ENCODE measurements at places on chromosomes 1 and 21.
A peak's percentile ranks its signal among the peaks of the same experiment; 100 is the strongest.

GRCh38 chr21:41168391-41169257 is 664 bp downstream of the BACE2 start:
- no peak for DNase-seq

DNA sequence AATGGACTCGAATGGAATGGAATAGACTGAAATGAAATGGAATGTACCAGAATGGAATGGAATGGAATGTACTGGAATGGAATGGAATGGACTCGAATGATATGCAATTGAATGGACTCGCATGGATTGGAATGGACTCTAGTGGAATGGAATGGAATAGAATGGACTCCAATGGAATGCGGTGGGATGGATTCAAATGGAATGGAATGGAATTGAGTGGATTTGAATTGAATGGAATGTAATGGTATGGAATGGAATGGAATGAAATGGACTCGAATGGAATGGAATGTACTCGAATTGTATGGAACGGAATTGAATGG is 99.6 kb upstream of the FBXO28 start:
- DNase-seq = no peak

GRCh38 chr1:247303216-247303615 is 28.5 kb downstream of the ZNF496 start:
- no peak for DNase-seq

DNA sequence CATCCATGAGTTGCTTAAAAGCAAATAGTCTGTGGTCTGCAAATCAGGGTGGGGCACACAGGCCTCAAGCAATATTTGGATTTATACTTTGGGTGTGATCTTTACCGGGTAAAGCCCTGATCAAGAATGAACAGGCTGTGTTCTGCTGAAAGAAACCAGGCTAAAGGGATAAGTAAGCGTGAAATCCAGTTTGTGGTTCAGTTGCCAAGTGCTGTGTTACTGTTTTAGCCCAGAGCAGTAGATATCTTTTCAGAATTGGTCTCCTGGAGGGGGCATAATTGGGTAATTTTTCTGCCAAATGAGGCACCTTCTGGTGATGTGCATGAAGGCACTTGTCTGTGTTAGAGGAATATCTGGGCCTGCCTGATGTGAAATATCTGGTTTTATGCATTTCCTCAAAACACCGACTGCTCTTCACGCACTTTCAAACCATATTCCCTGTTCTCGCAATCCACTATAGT is 21.4 kb downstream of the AIM2 start:
- peak; percentile 27 for DNase-seq

GRCh38 chr1:59638231-59638711 is 176.5 kb upstream of the HOOK1 start:
- DNase-seq = no peak

DNA sequence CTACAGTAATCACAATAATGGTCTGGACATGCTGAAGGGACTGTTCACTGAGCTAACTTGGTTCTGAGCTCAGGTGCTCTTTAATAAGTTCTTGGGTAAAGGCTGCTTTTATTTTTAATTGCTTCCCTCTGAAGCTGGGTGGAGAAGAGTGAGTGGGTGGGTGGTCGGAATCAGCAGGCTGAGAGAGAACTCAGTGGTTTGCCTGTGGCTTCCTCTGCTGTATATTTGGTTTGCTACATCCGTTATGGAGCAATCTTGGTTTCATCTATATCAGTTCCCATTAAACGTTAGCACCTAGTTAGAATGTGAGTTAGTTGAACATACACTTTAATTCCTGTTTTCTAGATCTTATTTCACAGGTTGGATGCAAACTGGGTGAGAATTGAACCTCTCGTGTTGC is 23.3 kb downstream of the CNIH4 start:
- no peak for DNase-seq

DNA sequence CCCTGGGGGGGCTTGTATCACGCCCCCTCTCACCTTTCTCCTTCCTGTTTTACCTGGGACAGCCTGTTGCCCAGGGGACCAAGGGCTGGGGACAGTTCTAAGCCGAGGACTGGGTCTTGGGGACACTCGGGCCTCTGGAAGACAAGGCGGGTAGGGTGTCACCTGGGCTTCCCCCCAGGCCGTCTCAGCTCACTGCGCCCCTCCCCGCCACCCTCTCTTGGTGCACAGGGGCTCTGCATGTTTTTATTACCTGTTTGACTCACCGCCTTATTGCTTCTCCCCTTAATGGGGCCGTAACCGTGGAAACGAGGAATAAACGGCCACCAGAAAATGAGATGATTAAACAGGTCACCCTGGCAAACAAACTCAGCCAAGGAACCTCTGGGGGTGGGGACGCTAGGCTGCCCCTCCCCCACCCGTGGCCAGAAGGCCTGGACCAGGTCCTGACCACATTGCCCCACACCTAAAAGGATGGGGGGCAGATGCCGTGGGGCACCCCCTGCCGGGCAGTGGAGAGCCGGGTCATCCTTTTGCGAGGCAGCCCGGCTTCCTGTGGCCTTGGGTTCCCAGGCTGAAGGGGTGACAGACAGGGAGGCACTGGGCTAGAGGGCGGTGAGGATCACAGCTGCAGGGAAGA is 109.9 kb downstream of the CASZ1 start:
- no peak for DNase-seq

DNA sequence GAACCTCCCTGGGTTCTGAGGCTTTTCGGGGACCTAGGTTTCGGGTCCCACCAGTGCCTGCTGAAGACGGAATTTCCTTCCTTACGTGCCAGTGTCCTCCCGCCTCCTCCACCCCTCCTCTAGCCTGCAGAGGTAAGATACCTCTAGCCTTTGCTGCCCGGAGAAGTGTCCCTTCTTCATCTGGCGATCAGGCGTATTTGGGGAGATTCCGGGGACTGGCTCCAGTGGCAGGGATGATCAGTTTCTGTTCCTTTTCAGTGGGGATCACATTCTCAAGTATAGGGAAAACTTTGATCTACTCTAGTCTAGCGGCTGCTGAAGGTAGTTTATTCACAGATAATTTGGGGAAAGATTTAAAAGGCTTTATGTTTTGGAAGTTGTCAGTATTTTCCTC is 674 bp downstream of the CEP350 start:
- no peak for DNase-seq

DNA sequence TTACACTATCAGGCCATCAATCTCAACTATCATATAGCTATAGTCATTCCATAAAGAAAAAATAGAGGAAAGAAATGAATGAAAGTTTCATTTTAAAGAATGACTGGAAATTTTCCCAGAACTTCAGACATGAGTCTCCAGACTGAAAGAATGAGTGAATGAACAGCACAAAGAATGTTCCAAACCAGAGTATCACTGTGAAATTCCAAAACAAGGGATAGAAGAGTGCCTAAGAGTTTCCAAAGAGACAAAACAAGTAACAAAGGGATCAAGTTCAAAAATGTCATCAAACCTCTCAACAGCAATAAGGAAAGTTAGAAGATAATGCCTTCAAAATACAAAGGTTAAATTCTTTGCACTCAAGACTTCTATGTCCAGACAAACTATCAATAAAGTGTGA is 114.9 kb downstream of the DENND1B start:
- no peak for DNase-seq

DNA sequence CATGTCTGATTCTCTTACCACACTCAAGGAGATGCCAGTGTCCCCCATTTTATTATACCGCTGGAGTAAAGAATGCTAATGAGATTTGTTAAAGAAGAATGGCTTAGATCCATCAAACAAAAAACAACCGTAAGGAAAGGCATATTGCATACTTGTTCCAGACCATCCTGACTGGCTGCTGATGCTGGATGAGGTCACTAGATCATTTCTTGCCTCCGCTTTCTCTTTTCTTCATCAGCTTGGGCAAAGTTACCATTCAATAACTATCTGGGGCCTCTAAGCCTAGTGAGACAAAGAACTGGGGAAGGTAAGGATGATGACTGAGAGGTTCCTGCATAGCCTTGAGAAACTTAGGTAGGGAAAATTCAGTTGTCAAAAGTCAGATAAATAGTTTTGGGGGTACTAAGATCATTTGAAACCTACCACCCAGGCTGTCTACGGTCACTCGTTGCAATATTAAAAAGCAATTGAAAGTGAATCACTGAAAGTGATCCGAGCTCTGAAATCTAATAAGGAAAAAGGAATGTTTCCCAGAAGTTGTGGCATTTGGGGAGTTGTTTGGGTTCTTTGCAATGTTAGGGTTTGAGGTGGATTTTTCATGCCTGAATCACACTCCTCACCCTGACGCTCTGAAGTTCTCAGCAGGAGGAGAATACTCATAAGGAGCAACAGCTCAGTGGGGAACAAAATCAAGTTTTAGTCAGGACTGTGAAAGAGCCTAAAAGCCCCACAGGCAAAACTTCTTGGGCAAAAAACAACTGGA is 176.8 kb downstream of the HHIPL2 start:
- DNase-seq = no peak

- DNase-seq = no peak
Measured at GRCh38 chr1:169027607-169028320, 78.7 kb upstream of the ATP1B1 start.

DNA sequence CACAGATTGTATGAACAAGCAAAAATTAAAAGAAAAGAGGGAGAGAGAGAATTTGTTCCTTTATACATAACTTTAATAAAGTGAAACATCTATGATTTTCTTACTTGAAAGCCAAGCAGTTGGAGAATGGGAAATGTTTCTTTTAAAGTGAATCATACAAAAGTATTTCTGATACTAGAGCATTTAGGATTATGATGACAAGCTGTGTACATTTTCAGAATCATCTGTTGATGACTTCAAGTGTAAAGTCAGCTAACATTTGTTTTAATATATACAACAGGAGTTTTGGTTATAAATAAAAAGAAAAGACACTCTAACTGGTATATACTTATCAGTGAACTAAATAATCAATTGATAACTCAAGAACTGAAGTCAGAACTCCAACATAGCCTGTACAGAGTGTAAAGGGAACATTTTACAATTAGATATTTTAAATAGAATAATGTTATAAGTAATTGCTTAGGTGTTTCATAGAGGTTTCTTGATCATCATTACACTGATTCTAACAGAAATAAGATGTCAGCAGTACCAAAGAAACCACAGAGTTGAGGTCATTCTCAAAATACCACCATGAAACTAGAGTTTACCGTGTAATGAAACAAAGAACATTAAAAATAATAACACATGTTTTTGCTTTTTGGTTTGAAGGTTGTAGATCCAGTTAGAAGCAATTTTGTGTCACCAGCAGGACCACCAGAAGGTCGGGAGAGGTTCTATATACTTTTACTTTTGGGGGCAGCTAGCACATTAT is 103.4 kb downstream of the COL24A1 start:
- DNase-seq = no peak

DNA sequence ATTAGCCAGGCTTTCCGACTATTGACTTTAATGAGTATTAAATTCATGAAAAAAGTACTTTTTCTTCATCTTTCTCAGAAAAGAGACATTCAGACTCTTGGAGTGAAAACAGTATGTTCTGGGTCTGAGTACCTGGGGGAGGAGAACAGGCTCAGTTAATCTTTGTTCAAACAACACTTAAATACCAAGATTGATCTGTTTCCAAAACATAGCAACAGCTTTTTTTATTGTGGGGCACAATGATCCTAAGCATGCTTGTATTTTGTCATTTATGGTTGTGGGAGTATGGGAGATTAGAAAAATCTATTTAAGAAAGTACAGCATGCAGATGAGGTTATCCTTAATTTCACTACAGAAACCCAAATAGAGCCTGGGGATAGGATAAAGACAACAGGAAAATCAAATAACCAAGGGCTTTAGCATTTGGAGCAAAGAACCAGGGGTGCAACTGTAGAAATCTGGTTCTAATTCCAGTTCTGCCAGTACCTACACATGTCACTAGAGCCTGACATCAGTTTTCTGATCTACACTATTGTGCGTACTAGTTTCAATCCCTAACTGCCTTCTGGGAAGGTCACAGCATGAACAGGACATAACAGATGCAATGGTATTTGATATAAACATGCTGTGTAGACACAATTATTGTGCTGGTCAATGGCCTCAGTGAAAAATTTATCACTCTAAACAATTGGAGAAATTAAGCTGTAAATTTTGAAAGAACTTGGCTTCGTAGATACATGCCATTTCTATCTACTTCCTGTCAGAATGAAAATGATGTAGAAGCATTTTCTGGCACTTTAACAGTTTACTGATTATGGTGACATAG is 91.2 kb downstream of the KCNK1 start:
- DNase-seq = no peak

GRCh38 chr1:57017200-57017599 is 51.4 kb upstream of the C8B start:
- no peak for DNase-seq

DNA sequence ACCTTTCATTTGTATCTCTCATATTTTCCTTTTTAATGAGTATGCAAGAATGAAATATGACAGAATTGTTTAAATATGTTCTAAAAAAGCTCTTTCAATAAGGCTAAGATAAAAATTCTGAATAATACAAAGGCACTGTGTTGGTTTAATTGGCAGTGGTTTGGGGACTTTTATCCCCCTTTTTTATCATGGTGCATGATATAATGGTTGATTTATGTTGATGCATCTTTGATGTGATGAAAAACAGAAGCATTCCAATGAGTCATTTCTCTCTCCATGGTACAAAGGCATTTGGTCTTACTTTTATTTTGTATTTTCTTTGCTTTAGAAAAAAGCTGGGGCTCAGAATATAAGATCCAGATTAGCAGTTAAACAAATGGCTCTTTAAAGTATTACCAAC is 127.2 kb upstream of the GREM2 start:
- DNase-seq = no peak

DNA sequence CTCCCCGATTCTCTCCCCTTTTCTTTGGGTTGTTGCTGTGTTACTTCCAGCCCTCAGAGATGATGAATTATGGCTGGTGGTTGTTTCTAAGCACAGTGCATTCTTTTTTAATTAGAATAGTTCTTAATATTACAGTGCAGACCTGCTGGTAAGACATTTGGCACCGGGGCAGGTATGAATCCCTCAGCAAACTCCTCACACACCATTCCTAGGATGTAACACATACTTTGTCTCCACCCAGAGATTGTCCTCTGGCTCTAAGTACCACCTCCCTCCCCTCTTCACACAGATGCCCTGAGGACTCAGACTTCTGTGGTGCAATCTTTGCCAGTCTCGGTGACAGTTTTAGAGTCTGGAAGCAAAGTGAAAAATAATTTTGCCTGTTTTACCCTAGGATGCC is 143.1 kb downstream of the HLX start:
- DNase-seq = no peak

DNA sequence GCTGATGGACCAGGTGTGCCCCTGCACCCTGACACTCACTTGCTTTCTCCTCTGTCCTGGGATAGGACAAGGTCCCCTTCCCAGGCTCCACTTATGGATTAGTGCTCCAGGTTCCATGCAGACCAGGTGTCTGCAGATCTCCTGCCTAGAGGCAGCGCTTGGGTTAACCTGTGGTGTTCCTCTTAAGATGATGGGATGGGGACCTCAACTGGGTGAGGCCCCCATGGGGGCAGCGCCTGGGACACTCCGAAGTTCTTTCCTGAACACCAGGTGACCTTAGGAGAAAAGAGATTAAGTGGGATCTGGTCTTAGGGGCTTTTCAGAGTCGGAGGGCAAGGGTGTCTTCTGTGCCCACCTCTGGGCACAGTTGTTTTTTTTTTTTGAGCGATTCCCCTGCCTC is 21.2 kb downstream of the TNNT2 start:
- no peak for DNase-seq

Measured in epithelial cell of prostate (primary cell).